HFFc6 (cell line): ENCODE measurements at places on chromosomes 6 and 20.

- DNase-seq = peak; percentile 89
- H3K27me3 ChIP-seq = no peaks in the 10 kb centered on the region
- H3K27ac ChIP-seq = peak overlapping the region; percentile 90
- H3K4me1 ChIP-seq = peaks cover 74% of the 10 kb centered on the region
Measured at GRCh38 chr20:50534567-50534966, 24.4 kb downstream of the PTPN1 start.

DNA sequence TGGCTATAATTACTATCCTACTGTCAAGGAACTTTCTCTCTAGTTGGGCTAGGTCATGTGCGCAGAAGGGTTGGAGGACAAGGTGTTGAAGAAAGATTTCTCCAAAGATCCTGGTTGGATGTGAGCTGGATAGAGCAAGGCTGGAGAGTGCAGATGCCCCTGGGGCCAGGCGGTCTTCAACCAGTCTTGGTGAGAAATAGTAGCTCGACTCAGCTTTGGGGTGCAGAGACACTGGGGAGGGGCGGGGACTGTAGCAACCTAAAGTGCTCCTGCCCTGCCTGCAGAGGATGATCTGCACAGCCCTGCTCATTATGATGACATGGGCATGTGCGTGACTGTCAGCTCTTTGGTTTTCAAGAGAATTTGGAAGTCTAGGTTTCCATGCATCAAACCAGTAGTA lies 35.9 kb downstream of the PHACTR3 start:
- DNase-seq = no peak
- no peaks in the 10 kb centered on the region for H3K4me1 ChIP-seq
- peaks cover 5% of the 10 kb centered on the region; the same call in 1 of the 2 replicates for H3K27me3 ChIP-seq
- H3K4me3 ChIP-seq = no peak overlapping the region

DNA sequence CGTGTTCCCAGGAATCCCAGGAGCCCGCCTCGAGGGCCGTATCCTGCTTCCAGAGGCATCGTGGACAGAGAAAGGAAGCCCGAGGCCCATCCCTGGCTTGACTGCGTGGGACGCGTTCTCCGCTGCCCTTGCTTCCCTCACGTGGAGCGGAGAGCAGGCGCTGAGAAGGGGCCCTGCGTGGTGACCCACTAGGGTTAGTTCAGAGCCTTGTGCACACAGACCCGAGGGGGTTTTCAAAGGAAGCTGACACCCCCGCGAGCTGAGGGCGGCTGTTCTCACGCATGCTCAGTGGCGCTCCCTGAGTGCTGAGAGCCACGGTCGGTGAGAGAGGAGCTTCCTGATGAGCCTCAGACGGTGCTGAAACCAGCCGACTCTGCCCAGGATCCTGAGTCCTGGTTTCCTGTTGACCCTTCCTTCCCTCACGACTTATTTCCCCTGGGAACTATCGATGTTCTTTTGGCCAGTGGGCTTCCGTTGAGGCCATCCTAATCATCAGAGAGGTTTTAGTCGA lies 28.9 kb upstream of the CCR6 start:
- H3K4me1 ChIP-seq = no peaks in the 10 kb centered on the region
- no peaks in the 10 kb centered on the region; the same call in 1 of the 2 replicates for H3K27me3 ChIP-seq
- H3K27ac ChIP-seq = no peak overlapping the region
- H3K4me3 ChIP-seq = no peak overlapping the region
- peaks cover 3% of the 10 kb centered on the region; the same call in 1 of the 2 replicates for H3K36me3 ChIP-seq

GRCh38 chr20:63471981-63472831 lies at the start of gene KCNQ2:
Gene KCNQ2, minus strand, starts transcription at chr20:63472655. Its CDS starts 192 bp downstream, at chr20:63472463.
- H3K27me3 ChIP-seq = peaks cover 23% of the 10 kb centered on the region
- no peaks in the 10 kb centered on the region for H3K36me3 ChIP-seq
- DNase-seq = no peak
- no peaks in the 10 kb centered on the region for H3K4me1 ChIP-seq
- H3K27ac ChIP-seq = no peak within 1 kb of the TSS

GRCh38 chr20:59429396-59429795 lies 129.0 kb downstream of the EDN3 start:
- peaks cover 5% of the 10 kb centered on the region; the same call in 1 of the 2 replicates for H3K36me3 ChIP-seq
- H3K27me3 ChIP-seq = no peaks in the 10 kb centered on the region; the same call in none of the 2 replicates
- H3K4me1 ChIP-seq = no peaks in the 10 kb centered on the region
- peak overlapping the region; percentile 61; the same call in 1 of the 2 replicates for H3K4me3 ChIP-seq

DNA sequence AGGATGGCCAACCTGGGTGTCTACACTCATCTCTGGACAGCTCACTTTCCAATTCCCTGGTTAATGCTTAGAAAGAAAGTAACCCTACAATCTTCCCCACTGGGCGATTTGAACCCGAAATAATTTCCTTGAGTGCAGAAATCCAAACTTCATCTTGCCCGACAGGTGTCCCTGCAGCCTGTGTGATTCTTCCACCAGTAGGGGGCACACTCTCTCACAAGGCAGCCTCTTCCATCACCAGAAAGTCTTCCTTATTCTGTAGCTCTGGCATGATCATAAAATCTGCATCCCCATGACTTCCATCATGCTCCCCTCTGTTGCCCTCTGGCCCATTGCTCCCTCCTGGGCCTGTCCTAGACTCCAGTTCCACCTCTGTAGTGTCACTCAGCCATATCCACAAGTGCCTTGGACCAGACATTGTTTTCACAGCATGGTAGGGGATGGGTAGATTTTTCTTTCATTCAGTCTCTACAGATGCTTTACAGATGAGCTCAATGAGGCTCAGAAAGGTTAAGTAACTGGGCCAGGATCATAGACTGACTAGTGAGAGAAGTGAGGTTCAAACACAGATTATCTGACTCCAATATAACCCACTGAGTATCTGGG lies 170.4 kb upstream of the SPTLC3 start:
- H3K4me3 ChIP-seq = no peak overlapping the region
- no peaks in the 10 kb centered on the region for H3K36me3 ChIP-seq

DNA sequence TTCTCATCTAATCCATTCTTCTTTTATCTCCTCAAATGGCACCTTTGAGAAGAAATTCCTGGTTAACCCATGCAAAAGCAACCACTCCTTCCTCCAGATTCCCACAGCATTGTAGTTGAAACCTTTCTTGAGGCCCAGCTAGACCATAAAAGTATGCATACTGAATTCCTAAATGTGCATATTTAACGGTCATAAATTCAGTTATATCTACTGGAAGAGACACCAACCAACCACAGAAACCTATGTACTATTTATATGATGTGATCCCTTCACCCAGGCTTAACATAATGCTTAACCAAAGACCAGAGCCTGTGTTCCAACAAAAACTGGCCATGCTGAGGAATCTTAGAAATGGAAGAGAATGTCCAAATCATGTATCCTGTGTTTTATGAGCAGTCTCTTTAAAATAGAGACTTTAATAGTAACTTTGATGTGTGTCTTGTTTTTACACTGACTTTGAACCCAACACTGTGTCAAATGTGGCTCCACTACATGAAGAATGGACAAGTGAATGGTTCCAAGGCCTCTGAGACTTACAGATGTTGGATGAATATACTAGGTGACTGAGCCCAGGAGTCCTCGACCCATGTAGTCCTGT lies 11.4 kb upstream of the TAF8 start:
- H3K4me1 ChIP-seq = peaks cover 14% of the 10 kb centered on the region
- H3K4me3 ChIP-seq = no peak overlapping the region
- peak; percentile 35 for DNase-seq
- H3K36me3 ChIP-seq = no peaks in the 10 kb centered on the region

- no peaks in the 10 kb centered on the region for H3K27me3 ChIP-seq
- H3K36me3 ChIP-seq = no peaks in the 10 kb centered on the region
- H3K4me3 ChIP-seq = no peak overlapping the region
- no peak overlapping the region for H3K27ac ChIP-seq
- H3K4me1 ChIP-seq = no peaks in the 10 kb centered on the region
- no peak for DNase-seq
Measured at GRCh38 chr6:121755485-121755884, 320.0 kb downstream of the GJA1 start.

DNA sequence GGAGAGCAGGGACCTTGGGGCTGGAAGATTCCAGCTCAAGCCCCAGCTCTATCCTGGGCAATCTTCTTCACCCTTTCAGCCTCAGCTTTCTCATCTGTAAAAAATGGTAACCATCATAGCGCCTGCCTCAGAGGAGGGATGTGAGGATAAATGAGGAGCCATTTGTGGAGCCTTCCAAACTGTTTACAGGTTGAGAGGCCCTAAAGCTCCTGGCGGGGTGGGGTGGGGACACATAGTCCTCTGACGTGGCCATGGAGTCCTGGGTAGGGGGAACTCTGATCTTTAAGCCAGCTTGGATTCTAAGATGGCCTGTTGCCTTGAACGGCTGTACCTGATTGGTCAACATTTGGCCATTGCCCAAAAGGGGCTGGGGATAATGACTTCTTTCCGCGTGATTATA lies 111.1 kb downstream of the TOX2 start:
- DNase-seq = no peak
- no peak overlapping the region for H3K27ac ChIP-seq
- no peak overlapping the region for H3K4me3 ChIP-seq
- H3K36me3 ChIP-seq = peaks cover 11% of the 10 kb centered on the region; the same call in 1 of the 2 replicates
- H3K4me1 ChIP-seq = peaks cover 36% of the 10 kb centered on the region

DNA sequence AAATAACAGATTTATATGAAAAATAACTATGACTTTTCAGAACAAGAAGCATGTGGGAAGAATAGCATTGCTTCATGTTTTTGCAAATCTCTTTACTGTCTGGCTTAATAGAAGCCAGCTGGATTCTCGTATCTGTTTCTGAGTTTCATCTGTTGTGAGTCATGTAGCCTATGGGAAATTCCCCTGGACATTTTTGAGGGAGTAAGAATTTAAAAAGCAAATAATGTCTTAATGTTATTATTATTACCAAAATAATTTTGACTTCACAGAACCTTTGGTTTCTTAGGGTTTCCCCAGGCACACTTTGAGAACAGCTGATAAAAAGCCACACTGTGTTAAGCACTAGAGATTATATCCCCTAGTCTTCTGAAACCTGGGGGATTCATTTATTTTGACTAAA lies 75.8 kb downstream of the SYCP2L start:
- no peak overlapping the region for H3K27ac ChIP-seq
- no peaks in the 10 kb centered on the region for H3K36me3 ChIP-seq
- peak; percentile 67 for DNase-seq
- peaks cover 16% of the 10 kb centered on the region for H3K4me1 ChIP-seq
- H3K27me3 ChIP-seq = no peaks in the 10 kb centered on the region; the same call in none of the 2 replicates
- no peak overlapping the region for H3K4me3 ChIP-seq

DNA sequence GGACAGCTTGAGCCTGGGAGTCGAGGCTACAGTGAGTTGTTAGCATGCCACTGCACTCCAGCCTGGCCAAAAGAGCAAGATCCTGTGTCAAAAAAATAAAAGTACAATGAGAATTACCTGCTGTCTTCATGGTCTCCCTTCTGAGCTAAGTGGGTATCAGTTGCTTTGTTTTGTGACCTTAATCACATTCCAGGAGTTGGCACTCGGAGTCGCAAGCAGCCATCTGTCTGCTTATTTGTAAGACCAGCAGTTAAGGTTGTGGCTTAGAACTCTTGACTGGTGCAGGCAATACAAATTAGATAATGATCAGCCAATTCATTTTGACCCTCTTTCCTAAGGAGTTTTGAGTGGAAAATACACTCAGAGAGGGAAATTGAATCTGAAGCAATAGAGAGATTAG lies 114.0 kb downstream of the MYO6 start:
- DNase-seq = no peak
- H3K4me1 ChIP-seq = no peaks in the 10 kb centered on the region
- no peak overlapping the region for H3K4me3 ChIP-seq
- no peak overlapping the region for H3K27ac ChIP-seq

DNA sequence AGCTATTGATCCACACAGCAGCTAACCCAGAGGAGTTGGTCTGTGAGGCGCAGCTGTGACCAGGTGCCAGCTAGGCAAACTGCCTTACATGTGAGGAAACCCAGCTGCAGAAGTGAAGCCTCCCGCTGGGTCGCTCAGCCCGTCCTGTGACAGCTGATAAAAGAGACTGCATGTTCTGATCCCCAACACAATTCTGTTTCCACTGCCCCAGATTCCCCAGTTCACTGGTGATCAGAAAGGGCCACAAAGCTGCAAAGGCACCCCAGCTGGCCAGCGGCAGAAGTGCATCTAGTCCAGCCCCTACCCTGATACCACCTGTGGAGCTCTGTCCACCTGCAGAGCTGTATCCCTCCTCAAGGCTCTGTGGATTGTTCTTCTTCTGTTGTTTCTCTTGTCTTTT lies 64.5 kb downstream of the CTNNBL1 start:
- H3K4me1 ChIP-seq = no peaks in the 10 kb centered on the region
- no peak for DNase-seq

GRCh38 chr6:66937180-66937579 lies 1230.2 kb upstream of the EYS start:
- no peak overlapping the region for H3K4me3 ChIP-seq
- no peaks in the 10 kb centered on the region for H3K27me3 ChIP-seq
- H3K4me1 ChIP-seq = no peaks in the 10 kb centered on the region
- no peaks in the 10 kb centered on the region; the same call in 1 of the 2 replicates for H3K36me3 ChIP-seq
- no peak for DNase-seq

- H3K27me3 ChIP-seq = peaks cover 6% of the 10 kb centered on the region
- H3K4me3 ChIP-seq = no peak overlapping the region
- no peaks in the 10 kb centered on the region for H3K36me3 ChIP-seq
- no peak for DNase-seq
Measured at GRCh38 chr20:20448881-20449280, 81.0 kb downstream of the INSM1 start.

DNA sequence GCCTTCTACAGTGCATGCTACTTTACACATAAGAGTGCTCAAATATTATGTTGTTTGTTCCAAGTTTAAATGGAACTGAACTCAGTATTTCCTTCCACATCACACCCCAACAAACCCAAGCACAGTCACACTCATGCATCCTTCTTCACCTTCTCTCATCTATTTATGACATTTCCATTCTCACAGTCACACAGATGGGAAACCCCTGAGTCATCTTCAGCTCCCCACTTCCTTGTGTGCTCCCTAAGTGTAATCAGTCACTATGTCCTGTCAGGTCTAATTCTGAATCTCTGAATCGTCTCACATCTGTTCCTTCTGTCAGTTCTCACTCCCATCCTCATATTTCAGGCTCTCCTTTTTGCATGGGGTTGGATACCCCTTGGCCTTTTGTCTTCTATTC lies 96.0 kb downstream of the RIMS1 start:
- no peaks in the 10 kb centered on the region for H3K36me3 ChIP-seq
- H3K27ac ChIP-seq = no peak overlapping the region
- no peak overlapping the region for H3K4me3 ChIP-seq
- peaks cover 28% of the 10 kb centered on the region for H3K4me1 ChIP-seq
- peak; percentile 9 for DNase-seq
- H3K27me3 ChIP-seq = peaks cover 6% of the 10 kb centered on the region

GRCh38 chr6:146581968-146582367 lies 16.8 kb upstream of the ADGB start:
- H3K27me3 ChIP-seq = no peaks in the 10 kb centered on the region
- H3K4me1 ChIP-seq = no peaks in the 10 kb centered on the region

- H3K4me1 ChIP-seq = peaks cover 21% of the 10 kb centered on the region
- no peak overlapping the region for H3K27ac ChIP-seq
- H3K27me3 ChIP-seq = no peaks in the 10 kb centered on the region
- peaks cover 21% of the 10 kb centered on the region for H3K36me3 ChIP-seq
- no peak overlapping the region for H3K4me3 ChIP-seq
- no peak for DNase-seq
Measured at GRCh38 chr6:141413196-141413595, 719.5 kb upstream of the GJE1 start.

GRCh38 chr20:9392892-9393857 lies 121.2 kb upstream of the LAMP5 start:
- H3K27ac ChIP-seq = peak overlapping the region; percentile 19; the same call in 1 of the 2 replicates
- H3K36me3 ChIP-seq = peaks cover 30% of the 10 kb centered on the region
- peaks cover 47% of the 10 kb centered on the region for H3K4me1 ChIP-seq
- DNase-seq = peak; percentile 60

- no peak overlapping the region for H3K4me3 ChIP-seq
- no peak for DNase-seq
- H3K27me3 ChIP-seq = peaks cover 4% of the 10 kb centered on the region
- no peak overlapping the region for H3K27ac ChIP-seq
Measured at GRCh38 chr6:56288347-56288746, 41.0 kb upstream of the COL21A1 start.
